ENCODE measurements at places on chromosomes 16 and 17. TPM values are rescaled to one million over a fixed set of nuclear protein-coding genes. Genes with fewer than 3 reads are reported as not detected.

The RGS9 gene
- total RNA-seq: 0.84 TPM

The ABCA9 gene
- 0.06 TPM for total RNA-seq

The DBNDD1 gene
- total RNA-seq: 0.61 TPM

The GFAP gene
- total RNA-seq: not detected

The AANAT gene
- not detected for total RNA-seq

The DOC2A gene
- total RNA-seq: not detected

The KRT20 gene
- not detected for total RNA-seq

The HIGD1B gene
- total RNA-seq: not detected

The GDPD3 gene
- 37.2 TPM for total RNA-seq

The MCRIP1 gene
- 71.0 TPM for total RNA-seq

GRCh38 chr16:88482630-88483391 lies 29.7 kb downstream of the ZFPM1 start:
- no peak overlapping the region for H3K27ac ChIP-seq
- no peaks in the 10 kb centered on the region for H3K27me3 ChIP-seq
- DNase-seq: no peak

DNA sequence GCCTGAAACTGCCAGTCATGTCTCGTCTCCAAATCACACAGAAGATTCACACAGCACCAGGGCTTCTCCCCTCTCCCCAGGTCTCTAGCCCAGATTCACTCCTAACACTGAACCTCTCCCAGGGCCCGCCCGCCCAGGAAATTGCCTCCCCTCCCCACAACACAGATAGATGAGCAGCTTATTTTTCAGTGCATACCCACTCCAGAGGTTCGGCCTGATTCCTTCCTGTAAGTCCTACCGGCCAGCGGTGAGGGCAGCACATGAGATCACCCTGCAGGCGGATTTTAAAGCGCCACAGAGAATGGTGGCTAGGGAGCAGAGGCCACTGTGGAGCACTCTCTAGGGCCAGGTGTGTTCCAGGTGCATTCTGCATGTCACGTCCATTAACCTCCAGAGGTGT lies 301.8 kb downstream of the IRF8 start:
- DNase-seq: no peak
- H3K36me3 ChIP-seq: no peaks in the 10 kb centered on the region

GRCh38 chr16:49498666-49499413 lies 125.2 kb downstream of the C16orf78 start:
- H3K27ac ChIP-seq: no peak overlapping the region
- H3K36me3 ChIP-seq: no peaks in the 10 kb centered on the region
- H3K27me3 ChIP-seq: no peaks in the 10 kb centered on the region
- no peak overlapping the region for H3K4me3 ChIP-seq

DNA sequence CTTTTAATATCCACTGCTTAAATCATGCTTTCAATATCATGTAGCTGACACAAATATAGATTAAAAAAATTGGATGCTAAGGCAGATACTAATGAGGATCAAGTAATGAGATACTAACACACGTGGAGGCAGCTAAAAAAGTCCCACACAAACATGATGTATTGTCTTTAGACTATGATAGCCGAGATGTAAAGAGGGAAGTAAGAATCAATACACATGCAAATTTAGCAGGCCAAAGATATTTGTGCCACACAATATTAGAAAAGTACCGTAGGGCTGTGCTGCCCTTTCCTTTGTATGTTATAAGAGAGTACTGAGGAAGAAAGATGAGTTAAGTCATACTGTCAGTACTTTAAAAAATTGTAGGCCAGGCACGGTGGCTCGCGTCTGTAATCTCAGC lies 51.4 kb upstream of the STAC2 start:
- H3K27ac ChIP-seq: no peak overlapping the region
- H3K27me3 ChIP-seq: no peaks in the 10 kb centered on the region
- no peak for DNase-seq
- no peak overlapping the region for H3K4me3 ChIP-seq

GRCh38 chr17:75077072-75077495 lies 10.7 kb upstream of the SLC16A5 start:
- no peaks in the 10 kb centered on the region for H3K36me3 ChIP-seq
- H3K27me3 ChIP-seq: no peaks in the 10 kb centered on the region
- H3K4me1 ChIP-seq: peaks cover 27% of the 10 kb centered on the region
- DNase-seq: no peak
- no peak overlapping the region for H3K27ac ChIP-seq
- H3K4me3 ChIP-seq: no peak overlapping the region

- H3K36me3 ChIP-seq: peaks cover 16% of the 10 kb centered on the region
- H3K4me1 ChIP-seq: no peaks in the 10 kb centered on the region
- H3K27me3 ChIP-seq: no peaks in the 10 kb centered on the region
- H3K4me3 ChIP-seq: no peak overlapping the region
- no peak overlapping the region for H3K27ac ChIP-seq
- no peak for DNase-seq
Measured at GRCh38 chr16:48277158-48277557, 29.8 kb upstream of the ABCC11 start.

DNA sequence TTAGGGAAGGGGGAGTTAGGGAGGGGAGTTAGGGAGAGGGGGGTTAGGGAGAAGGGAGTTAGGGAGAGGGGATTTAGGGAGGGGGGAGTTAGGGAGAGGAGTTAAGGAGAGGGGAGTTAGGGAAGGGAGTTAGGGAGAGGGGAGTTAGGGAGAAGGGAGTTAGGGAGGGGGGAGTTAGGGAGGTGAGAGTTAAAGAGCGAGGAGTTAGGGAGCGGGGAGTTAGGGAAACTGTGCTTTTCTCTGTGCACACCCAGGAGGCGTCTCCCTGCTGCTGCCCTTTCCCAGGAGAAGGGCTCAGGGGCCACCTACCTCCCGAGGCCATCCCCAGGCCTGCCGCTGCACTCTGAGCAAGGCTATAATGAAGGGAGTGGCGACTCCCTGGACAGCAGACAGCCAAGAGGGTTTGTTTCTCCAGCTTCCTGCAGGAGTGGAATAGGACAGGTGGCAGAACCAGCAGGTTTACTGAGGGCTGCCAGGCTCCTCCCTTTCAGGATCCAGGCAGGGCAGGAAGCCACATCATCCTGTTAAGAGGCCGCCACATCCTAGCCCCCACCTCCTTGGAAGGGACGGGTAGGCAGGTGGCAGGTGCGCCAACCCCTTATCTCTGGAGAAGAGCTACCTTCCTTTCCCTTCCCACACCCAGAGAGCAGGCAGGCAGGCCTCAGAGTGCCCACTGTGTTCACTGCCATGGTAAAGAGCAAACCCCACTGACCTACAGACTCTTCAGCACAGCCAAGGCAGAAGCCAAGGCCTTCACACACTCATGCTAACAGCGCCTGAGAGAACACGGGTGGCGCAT lies 4.3 kb downstream of the CANT1 start:
- peak overlapping the region; percentile 13 for H3K27ac ChIP-seq
- no peaks in the 10 kb centered on the region for H3K27me3 ChIP-seq
- no peak for DNase-seq
- peaks cover 48% of the 10 kb centered on the region for H3K4me1 ChIP-seq
- H3K4me3 ChIP-seq: no peak overlapping the region
- H3K36me3 ChIP-seq: peaks cover 9% of the 10 kb centered on the region

GRCh38 chr16:6493555-6493954 lies 839.1 kb upstream of the RBFOX1 start:
- DNase-seq: no peak
- no peaks in the 10 kb centered on the region for H3K36me3 ChIP-seq
- no peaks in the 10 kb centered on the region for H3K27me3 ChIP-seq

- no peaks in the 10 kb centered on the region for H3K36me3 ChIP-seq
- H3K4me1 ChIP-seq: peaks cover 2% of the 10 kb centered on the region
- H3K4me3 ChIP-seq: no peak overlapping the region
- no peak overlapping the region for H3K27ac ChIP-seq
Measured at GRCh38 chr17:31475378-31476162, 84.1 kb downstream of the RAB11FIP4 start.

DNA sequence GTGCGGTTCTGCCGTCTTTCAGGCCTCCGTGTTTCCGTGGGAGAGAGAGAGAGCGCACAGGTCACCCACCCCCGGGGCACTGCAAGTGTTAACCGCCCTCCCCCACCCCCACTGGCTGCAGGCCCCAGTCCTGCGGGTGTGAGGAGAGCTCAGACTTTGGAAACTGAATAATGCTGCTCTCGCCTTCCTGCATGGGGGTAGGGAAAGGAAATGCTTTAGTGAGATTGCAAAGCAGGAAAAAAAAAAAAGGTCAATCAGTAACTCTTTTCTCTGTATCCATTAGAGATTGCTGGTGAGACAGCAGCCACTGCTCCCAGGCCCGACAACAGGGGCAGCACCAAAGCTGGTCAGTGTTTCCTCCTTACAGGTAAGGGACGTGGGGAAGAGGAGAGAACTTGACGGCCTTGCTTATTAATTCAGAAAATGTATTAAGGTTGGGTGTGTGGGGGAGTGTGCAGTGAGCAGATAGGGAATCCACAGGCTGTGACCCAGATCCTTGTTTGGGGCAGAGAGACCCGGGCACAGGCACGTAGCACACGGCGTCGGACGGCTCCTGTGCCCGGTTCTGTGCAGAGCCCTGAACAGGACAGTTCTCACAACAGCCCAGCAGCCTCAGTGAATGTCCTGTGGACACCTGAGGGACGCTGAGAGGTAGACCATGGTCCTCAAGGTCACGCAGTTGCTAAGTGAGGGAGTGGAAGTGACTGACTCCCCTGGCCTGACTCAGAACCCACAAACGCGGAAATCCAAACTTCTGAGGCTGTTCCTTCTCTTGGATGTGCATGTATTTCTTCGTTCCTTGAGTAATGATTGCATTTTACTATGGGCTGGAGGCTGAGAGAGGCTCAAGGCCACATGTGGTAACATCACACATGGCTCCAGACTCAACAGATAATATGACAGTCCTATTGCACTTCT lies 156.5 kb downstream of the FOXL1 start:
- no peaks in the 10 kb centered on the region for H3K36me3 ChIP-seq
- no peak overlapping the region for H3K27ac ChIP-seq
- no peaks in the 10 kb centered on the region for H3K4me1 ChIP-seq
- DNase-seq: no peak

DNA sequence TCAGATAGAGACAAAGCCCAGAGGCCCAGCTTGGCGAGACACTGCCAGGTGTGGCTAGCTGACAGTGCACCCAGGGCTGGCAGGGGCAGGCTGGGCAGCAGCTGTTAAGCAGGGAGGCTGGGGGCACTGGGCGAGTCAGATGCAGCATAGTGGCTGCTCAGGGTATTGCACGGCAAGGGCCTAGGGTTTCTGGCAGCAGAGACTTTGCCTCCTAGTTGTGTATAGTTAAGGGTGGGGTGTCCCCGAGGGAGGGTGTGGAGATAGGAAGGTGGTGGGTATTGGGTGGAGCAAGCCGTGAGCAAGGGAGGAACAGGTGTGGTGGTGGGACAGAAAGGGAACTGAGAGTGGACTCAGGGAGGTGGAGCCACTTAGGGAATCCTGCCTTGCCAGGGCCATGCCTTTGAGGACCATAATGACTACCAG lies 66.0 kb downstream of the SMPD3 start:
- H3K27me3 ChIP-seq: no peaks in the 10 kb centered on the region
- no peak overlapping the region for H3K4me3 ChIP-seq

- peaks cover 13% of the 10 kb centered on the region for H3K4me1 ChIP-seq
- no peaks in the 10 kb centered on the region for H3K27me3 ChIP-seq
- no peak overlapping the region for H3K4me3 ChIP-seq
- DNase-seq: no peak
- no peak overlapping the region for H3K27ac ChIP-seq
- H3K36me3 ChIP-seq: peaks cover 5% of the 10 kb centered on the region
Measured at GRCh38 chr17:59761385-59762048, 54.1 kb downstream of the VMP1 start.

- no peak overlapping the region for H3K4me3 ChIP-seq
- no peak for DNase-seq
- no peaks in the 10 kb centered on the region for H3K36me3 ChIP-seq
- H3K27ac ChIP-seq: no peak overlapping the region
Measured at GRCh38 chr17:80650751-80651518, 106.3 kb downstream of the RPTOR start.

DNA sequence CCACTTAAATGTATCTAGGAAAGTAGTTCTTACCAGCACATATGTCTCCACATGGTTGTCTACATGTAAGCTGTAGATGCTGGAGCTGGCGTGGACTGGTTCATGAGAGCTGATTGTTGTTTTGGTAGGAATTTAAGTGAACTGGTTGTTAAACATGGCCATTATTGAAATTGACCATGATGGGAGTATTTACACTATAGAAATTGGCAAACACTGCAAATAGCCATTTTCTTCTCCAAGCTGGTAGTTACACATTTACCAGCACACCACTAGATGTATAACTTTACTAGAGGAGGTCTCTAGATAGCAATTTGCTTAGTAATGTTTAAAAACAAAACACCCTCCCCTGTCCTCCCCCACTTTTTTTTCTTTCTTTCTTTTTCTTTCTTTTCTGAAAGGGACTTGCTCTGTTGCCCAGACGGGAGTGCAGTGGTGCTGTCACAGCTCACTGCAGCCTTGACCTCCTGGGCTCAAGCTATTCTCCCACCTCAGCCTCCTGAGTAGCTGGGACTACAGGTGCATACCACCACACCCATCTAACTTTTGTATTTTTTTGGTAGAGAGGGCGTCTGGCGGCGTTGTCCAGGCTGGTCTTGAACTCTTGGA lies 24.2 kb downstream of the IGSF6 start:
- no peak for DNase-seq
- peaks cover 26% of the 10 kb centered on the region for H3K4me1 ChIP-seq
- peaks cover 14% of the 10 kb centered on the region for H3K36me3 ChIP-seq
- no peaks in the 10 kb centered on the region for H3K27me3 ChIP-seq
- no peak overlapping the region for H3K4me3 ChIP-seq

GRCh38 chr17:28053725-28054124 lies 11.2 kb downstream of the NLK start:
- H3K4me1 ChIP-seq: peaks cover 41% of the 10 kb centered on the region
- no peaks in the 10 kb centered on the region for H3K27me3 ChIP-seq
- no peak for DNase-seq
- H3K27ac ChIP-seq: no peak overlapping the region

- no peaks in the 10 kb centered on the region for H3K27me3 ChIP-seq
- no peaks in the 10 kb centered on the region for H3K36me3 ChIP-seq
Measured at GRCh38 chr16:11379420-11379819, 34.2 kb downstream of the RMI2 start.

- no peak for DNase-seq
- peaks cover 8% of the 10 kb centered on the region for H3K4me1 ChIP-seq
- H3K4me3 ChIP-seq: no peak overlapping the region
- no peaks in the 10 kb centered on the region for H3K27me3 ChIP-seq
- no peak overlapping the region for H3K27ac ChIP-seq
Measured at GRCh38 chr17:81025065-81025740, 9.7 kb upstream of the BAIAP2 start.

- no peak overlapping the region for H3K4me3 ChIP-seq
- H3K27ac ChIP-seq: no peak overlapping the region
- DNase-seq: no peak
- H3K36me3 ChIP-seq: peaks cover 51% of the 10 kb centered on the region
Measured at GRCh38 chr17:35607239-35607847, 20.2 kb downstream of the AP2B1 start.

- H3K36me3 ChIP-seq: no peaks in the 10 kb centered on the region
- H3K4me3 ChIP-seq: no peak overlapping the region
- H3K27ac ChIP-seq: no peak overlapping the region
- no peak for DNase-seq
Measured at GRCh38 chr16:57507136-57508034, 21.1 kb upstream of the DOK4 start.

- H3K27me3 ChIP-seq: no peaks in the 10 kb centered on the region
- no peak overlapping the region for H3K27ac ChIP-seq
- no peak overlapping the region for H3K4me3 ChIP-seq
- no peak for DNase-seq
- H3K4me1 ChIP-seq: peaks cover 8% of the 10 kb centered on the region
Measured at GRCh38 chr16:69618307-69618706, 52.5 kb downstream of the NFAT5 start.
